Kidney capillary endothelial cell (primary cell): ENCODE measurements at places on chromosomes 7 and 10.

DNA sequence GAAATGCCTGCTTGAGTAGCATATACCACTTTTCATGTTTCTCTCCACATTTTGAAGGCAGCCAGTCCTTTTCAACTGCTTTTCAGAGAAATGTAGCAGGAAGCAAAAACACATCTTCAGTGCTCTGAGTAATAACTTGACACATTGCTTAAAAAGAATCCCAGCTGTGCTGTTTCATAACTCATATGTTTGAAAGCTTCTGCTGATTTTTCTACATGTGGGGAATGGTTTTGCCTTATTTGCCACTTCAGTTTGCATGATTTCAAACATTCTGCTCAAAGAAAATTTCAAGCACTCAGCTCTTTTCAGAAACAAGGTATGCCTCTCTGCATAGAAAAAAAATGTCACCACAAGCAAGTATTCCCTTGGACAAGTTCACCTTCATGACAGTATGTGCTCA lies 732.8 kb downstream of the POM121L12 start:
- DNase-seq = no peak

DNA sequence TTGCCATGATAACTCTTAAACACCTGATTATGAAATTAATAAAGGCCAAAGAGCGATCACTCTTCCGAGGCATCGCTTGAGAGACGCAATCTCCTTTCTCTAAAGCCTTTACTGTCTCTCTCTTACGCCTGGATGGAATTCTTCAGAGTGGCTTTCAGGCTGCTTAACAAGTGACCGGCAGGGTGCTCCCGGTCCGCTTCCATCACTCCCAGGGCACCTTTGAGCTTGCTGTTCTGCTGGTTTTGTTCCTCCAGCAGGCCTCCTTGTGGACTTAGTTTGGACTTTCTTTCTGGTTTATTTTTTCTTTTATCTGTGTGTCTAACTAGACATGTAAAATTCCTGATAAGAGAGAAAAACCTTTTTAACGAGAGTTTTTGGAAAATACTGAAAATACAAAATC lies 60.9 kb downstream of the MRPL32 start:
- no peak for DNase-seq

DNA sequence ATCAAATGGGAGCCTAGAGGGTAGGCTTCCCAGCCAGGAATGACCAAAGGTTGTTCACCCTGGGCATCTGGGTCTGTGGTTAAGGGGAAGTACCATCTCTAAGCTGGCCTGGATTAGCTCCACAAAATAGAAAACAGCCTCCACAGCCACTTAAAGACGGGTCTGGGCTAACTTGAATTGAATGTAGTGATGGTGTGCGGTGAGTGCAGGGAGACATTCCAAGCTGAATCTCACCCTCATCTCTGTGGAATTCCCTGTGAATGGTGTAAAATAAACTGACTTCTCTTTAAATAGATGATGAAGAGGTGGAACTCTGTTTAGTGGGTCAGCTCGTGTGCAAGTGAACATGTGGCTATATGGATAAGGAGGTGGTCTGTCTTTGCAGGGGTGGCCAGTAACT lies 251.0 kb downstream of the DYNC1I1 start:
- DNase-seq = no peak

- no peak for DNase-seq
Measured at GRCh38 chr10:75170215-75170614, 40.4 kb upstream of the VDAC2 start.

GRCh38 chr10:5443429-5443828 lies 31.1 kb downstream of the NET1 start:
- no peak for DNase-seq

GRCh38 chr7:150356265-150356897 lies 12.2 kb upstream of the REPIN1 start:
- peak; percentile 36 for DNase-seq

GRCh38 chr7:6446838-6447580 lies 745 bp downstream of the DAGLB start:
- DNase-seq = peak; percentile 76

DNA sequence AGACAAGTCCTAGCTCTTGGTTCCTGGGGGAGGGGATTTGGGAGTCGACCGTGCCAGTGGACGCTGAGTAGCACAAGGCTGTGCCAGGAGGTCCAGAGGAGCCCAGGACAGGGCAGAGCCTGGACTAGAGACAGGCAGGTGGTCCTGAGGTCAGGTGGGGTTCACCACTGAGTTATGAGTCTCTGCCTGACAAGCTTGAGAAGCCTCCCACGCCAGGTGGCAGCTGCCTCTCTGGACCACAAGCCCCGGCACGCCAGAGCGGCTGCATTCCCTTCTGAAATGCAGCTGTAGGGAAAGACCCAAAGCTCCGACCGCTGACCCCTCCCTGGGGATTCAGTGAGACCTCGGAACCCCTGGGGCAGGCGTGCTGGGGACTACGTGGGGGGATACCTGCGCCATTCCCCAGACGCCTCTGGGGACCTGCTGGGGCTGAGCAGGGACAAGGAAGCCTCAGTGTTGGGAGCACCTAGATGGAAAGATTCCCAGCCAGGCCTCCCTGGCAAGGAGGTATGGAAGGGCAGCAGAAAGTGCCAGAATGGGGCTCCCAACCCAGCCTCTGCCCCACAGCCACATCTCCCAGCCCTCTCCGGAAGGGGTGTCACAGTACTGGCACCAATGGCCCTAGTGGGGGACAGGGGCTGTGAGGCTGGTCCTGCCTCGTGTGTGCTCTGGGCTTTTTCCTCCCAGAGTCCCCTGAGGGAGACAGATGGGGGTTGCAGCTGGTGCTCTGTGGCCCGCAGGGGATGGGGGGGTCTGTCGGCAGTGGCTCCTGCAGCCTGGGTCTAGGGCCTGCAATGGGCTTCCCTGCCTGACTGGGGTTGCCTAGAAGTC lies 29.0 kb downstream of the PDGFA start:
- no peak for DNase-seq

GRCh38 chr7:55871932-55872485 lies 9.5 kb upstream of the SEPTIN14 start:
- DNase-seq = no peak

GRCh38 chr10:131022369-131022768 lies 289.2 kb downstream of the TCERG1L start:
- no peak for DNase-seq

GRCh38 chr10:118903691-118904090 lies 125.8 kb upstream of the NANOS1 start:
- DNase-seq = no peak

DNA sequence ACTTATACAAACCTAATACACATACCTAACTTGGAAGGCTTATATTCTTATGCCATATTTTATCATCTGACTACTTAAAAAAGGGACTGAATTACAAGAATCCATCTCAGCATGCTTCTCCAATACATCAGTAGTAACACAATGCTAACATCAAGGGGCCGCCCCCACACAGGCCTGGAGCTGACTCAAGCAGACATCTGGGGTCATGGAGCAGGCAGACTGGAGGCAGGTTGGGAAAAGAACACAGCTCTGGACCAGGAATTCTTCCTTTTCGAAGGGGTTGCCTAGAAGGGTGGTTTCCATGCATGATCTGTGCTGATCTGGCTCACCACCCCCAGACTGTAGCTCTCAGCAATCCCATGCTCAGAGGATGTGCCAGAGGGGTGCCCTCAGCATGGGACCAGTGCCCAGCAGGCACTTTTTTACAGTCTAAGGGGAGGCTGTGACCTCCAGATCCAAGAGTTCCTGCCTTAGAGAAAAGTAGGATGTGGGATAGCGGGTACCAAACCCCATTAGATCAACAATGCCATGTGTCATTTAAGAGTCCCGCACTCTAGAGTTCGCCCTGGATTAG lies 26.1 kb upstream of the DUSP5 start:
- no peak for DNase-seq

DNA sequence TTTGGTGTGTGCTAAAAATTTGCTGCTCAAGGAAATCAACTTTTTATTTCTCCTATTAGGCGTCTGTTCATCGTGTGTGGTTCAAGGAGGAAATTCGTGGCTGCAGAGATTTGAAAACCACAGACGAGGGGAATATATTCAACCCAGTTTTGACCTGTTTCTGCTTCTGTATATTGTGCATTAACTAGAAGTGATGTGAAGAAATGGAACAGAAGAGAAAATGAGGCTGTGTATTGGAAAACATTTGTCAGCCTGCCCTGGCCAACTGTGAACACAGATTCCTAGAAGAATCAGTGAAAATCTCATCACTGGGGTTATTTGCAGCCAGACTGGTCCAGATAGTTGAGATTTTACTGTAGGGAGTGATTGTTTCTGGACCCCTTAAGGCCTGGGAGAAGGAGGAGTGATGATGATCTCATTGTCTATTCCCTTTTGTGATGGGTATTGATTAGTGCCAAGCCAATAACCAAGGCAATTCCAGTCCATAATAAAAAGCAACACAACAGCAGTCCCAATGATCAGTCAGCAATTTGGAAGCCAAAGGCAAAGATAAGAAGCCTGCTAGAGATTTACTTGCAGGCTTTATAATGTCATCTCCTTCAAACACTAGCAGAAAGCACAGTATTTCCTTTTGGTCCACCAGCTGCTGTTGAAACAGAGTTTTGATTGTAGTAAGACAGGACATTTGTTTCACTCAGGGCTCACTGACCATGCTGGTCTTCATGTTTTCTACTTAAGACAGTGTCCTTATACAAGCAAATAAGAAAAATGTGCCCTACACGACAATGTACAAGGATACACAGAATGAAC lies 339.4 kb downstream of the PRPF18 start:
- no peak for DNase-seq

GRCh38 chr7:76282344-76283253 lies 19.9 kb upstream of the HSPB1 start:
- no peak for DNase-seq

DNA sequence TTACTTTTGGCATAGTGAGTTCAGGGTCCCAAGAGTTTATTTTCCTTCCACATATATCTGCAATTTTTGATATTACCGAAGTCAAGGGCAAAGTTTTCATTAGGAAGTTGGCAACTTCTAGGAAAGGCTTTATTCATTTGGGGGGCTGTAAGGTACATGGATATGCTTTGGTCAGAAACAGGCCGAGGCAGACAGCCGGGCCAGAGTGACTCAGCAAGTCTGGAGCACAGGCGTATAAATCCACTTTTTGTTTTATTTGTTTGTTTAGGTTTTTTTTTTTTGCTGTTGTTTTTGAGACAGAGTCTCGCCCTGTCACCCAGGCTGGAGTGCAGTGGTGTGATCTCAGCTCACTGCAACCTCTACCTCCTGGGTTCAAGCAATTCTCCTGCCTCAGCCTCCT lies 3.7 kb downstream of the ZNF680 start:
- no peak for DNase-seq

DNA sequence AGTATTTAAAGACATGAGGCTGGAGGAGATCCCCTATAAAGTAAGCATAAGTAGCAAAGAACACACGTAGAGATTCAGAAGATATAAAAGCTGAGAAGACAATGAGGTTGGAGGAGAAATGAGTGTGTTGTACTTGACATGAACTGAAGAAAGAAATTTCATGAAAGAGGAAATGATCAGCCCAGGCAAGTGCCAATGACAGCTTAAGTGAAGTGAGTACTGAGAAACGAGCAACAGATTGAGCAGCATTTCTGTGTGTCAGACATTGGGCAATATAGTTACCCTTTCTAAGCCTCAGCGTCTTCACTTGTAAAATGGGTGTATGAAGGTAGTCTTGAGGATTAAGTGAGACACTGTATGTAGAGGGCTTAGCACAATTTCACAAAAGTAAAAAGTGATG lies 4.8 kb upstream of the LIPA start:
- DNase-seq = no peak

DNA sequence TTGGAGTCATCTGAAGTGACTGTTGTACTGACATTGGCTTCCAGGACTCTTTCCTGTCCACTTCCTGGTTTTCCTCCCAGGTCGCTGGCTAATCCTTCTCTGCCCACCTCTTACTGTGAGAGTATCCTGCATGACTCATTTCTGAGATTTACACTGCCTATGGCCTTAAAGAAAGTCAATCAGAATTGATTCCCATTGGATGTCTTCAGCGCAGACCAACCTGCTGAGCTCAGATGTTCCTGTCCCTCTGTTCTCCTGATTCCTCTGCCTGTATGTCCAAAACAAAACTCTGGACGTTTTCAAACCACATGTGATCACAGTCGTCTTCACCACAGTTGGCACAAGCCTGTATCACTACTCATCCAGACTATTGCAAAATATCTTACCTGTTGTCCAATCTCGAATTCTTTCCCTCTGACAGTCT lies 262.1 kb downstream of the CREB5 start:
- peak; percentile 62 for DNase-seq

- DNase-seq = no peak
Measured at GRCh38 chr7:78399033-78399769, 600.6 kb downstream of the PHTF2 start.

GRCh38 chr7:107147464-107148393 lies 21.1 kb upstream of the HBP1 start:
- DNase-seq = peak; percentile 26

- no peak for DNase-seq
Measured at GRCh38 chr7:116501425-116502167, 2.1 kb downstream of the CAV2 start.

- DNase-seq = peak; percentile 9
Measured at GRCh38 chr10:47025540-47026300, 114.5 kb downstream of the PTPN20 start.

DNA sequence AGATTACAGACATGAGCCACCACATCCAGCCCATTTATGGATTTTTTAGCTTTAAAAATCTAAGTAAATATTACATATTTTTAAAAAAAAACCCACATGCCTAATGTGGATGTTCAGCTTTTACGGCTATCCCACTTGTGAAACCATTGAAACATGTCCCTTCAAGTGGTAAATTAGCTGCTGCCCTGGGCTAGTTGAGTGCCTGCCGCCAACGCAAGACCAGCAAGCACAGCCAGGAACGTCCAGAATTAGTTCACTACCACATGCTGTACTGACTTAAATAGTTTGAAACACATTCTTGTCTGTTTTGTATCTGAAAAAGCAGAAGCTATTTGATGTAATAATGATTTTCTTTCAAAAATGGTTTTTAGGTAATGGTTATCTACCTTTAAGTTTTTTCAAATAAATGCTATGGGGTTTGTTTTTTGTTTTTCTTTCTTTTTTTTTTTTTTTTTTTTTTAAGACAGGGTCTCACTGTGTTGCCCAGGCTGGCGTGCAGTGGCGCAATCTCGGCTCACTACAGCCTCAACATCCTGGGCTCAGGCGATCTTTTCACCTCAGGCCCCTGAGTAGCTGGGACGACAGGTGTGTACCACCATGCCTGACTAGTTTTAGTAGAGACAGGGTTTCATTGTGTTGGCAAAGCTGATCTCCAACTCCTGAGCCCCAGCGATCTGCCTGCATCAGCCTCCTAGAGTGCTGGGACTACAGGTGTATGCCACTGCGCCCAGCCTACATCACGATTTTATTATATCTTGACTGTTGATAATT lies 57.0 kb downstream of the KLRG2 start:
- no peak for DNase-seq

- DNase-seq = no peak
Measured at GRCh38 chr7:4663239-4664018, 18.7 kb upstream of the FOXK1 start.

GRCh38 chr7:2411049-2411448 lies 7.6 kb downstream of the CHST12 start:
- no peak for DNase-seq

GRCh38 chr10:21212348-21212747 lies 313.1 kb downstream of the SKIDA1 start:
- no peak for DNase-seq

GRCh38 chr10:62506371-62506770 lies 132.2 kb downstream of the ZNF365 start:
- no peak for DNase-seq
